ENCODE measurements at places on chromosomes 6 and 20. TPM values are rescaled to one million over a fixed set of nuclear protein-coding genes. Genes with fewer than 3 reads are reported as not detected.

DNA sequence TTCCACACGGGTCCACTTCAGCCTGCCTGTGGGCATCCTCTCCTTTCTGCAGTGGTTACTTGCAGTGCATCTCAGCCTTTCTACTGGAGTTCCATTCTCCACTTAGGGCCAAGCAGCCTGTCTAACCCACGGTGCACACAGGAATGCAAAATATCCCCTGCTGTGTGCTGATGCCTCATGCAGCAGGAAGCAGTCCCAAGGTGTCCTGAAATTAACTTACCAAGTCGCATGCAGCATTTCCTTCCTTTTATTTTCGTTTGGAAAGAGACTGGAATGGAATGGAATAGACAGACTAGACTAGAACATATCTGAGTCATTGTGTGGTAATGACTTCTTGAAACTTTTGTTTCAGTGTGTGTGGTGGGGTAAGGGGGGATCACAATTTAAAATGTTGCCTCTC lies 25.9 kb upstream of the FOXQ1 start:
- peaks cover 10% of the 10 kb centered on the region for H3K36me3 ChIP-seq
- peaks cover 25% of the 10 kb centered on the region for H3K4me1 ChIP-seq
- no peak for DNase-seq
- no peaks in the 10 kb centered on the region for H3K27me3 ChIP-seq

GRCh38 chr20:34798328-34798727 lies 27.1 kb downstream of the NCOA6 start:
- no peak overlapping the region for H3K27ac ChIP-seq
- no peak for DNase-seq
- H3K27me3 ChIP-seq: no peaks in the 10 kb centered on the region
- no peak overlapping the region for H3K4me3 ChIP-seq
- H3K4me1 ChIP-seq: no peaks in the 10 kb centered on the region

DNA sequence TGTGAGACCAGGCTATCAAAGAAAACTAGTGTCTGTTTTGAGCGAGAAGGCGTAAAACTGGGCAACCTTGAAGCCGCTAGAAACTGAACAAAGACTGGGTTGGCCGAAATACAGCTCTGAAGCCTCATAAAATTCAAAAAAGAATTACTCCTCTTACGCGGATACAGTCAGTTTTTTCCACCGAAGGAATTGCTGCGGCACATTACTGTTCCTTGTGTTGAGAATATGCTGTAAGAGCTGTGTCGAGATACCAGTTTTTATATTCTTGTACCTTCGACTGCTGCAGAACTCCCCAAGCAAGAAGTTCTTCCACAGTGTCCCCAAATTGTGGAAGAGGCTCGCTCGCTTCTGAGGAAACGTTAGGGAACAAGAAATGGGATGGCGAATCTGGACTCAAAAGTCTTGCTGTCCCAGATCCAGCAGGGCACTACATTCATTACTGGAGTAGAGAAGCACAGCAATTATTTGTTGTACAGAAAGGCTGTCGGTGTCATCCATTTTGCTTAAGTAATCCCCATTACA lies 523 bp upstream of the COX7A2 start:
- peaks cover 49% of the 10 kb centered on the region for H3K36me3 ChIP-seq
- H3K4me1 ChIP-seq: peaks cover 8% of the 10 kb centered on the region
- H3K27me3 ChIP-seq: no peaks in the 10 kb centered on the region
- no peak for DNase-seq
- peak overlapping the region; percentile 92 for H3K27ac ChIP-seq

GRCh38 chr20:58994390-58995159 lies 12.5 kb downstream of the CTSZ start:
- H3K4me3 ChIP-seq: no peak overlapping the region
- peaks cover 17% of the 10 kb centered on the region for H3K4me1 ChIP-seq
- no peak overlapping the region for H3K27ac ChIP-seq
- no peak for DNase-seq

DNA sequence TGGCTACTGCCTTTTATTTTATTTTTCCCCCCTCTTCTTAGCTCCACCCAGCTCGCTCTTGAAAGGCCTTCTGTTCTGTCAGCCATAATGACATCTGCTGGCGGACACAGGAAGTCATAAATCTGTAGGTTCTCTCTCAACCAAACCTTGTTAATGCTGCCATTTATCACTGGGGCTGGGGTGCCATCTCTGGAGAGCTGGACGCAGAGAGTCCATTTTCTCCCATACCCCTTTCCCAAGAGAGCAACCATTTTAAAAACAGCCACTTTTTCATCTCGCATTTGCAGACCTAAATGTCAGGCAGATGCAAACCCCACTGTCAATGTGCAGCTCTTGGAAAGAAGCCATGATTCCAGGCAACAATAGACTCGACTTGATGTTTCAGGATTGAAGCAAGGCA lies 13.0 kb upstream of the TSHZ2 start:
- no peaks in the 10 kb centered on the region for H3K36me3 ChIP-seq
- H3K27ac ChIP-seq: no peak overlapping the region
- peaks cover 27% of the 10 kb centered on the region for H3K27me3 ChIP-seq
- H3K4me1 ChIP-seq: no peaks in the 10 kb centered on the region

TP53TG5 gene
- total RNA-seq: 0.52 TPM

GRCh38 chr6:161549977-161550655 lies 276.3 kb upstream of the AGPAT4 start:
- H3K27ac ChIP-seq: peak overlapping the region; percentile 18
- no peak overlapping the region for H3K4me3 ChIP-seq
- H3K36me3 ChIP-seq: no peaks in the 10 kb centered on the region
- H3K4me1 ChIP-seq: peaks cover 14% of the 10 kb centered on the region
- H3K27me3 ChIP-seq: no peaks in the 10 kb centered on the region
- peak; percentile 59 for DNase-seq

DNA sequence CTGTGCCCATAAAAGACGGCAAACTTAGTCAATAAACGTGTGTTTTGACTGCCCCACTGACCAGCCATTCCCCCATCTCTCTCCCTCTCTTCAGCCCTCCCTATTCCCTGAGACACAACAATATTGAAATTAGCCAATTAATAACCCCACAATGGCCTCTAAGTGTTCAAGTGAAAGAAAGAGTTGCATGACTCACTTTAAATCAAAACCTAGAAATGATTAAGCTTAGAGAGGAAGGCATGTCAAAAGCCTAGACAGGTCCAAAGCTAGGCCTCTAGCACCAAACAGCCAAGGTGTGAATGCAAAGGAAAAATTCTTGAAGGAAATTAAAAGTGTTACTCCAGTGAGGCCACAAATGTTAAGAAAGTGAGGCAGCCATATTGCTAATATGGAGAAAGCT lies 261.6 kb upstream of the TBX18 start:
- peaks cover 7% of the 10 kb centered on the region for H3K4me1 ChIP-seq
- no peaks in the 10 kb centered on the region for H3K36me3 ChIP-seq
- DNase-seq: no peak
- H3K4me3 ChIP-seq: no peak overlapping the region
- H3K27me3 ChIP-seq: no peaks in the 10 kb centered on the region

- peak overlapping the region; percentile 77 for H3K27ac ChIP-seq
- no peak overlapping the region for H3K4me3 ChIP-seq
- peaks cover 14% of the 10 kb centered on the region for H3K4me1 ChIP-seq
- H3K36me3 ChIP-seq: peaks cover 6% of the 10 kb centered on the region
- peak; percentile 79 for DNase-seq
These were observed 285.4 kb downstream of the THBS2 start for GRCh38 chr6:168968228-168968627.

DNA sequence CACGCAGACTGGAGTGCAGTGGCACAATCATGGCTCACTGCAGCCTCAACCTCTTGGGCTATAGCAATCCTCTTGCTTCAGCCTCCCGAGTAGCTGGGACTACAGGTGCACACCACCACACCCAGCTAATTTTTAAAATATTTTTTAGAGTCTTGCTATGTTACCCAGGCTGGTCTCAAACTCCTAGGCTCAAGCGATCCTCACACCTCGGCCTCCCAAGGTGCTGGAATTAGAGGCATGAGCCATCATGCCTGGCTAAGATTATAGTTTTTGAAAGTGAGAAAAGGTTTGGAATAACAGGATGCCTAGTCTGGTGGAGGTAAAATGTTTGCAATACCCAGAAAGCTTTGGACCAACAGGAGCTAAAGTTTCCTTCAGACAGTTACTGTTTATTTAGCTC lies 23.4 kb downstream of the GCM1 start:
- DNase-seq: no peak
- no peak overlapping the region for H3K27ac ChIP-seq
- H3K4me1 ChIP-seq: peaks cover 54% of the 10 kb centered on the region
- no peak overlapping the region for H3K4me3 ChIP-seq
- no peaks in the 10 kb centered on the region for H3K36me3 ChIP-seq

GRCh38 chr20:53592992-53593465 lies 610 bp downstream of the ZNF217 start:
- peak overlapping the region; percentile 69 for H3K4me3 ChIP-seq
- H3K36me3 ChIP-seq: peaks cover 90% of the 10 kb centered on the region
- H3K27me3 ChIP-seq: no peaks in the 10 kb centered on the region
- H3K27ac ChIP-seq: peak overlapping the region; percentile 86
- H3K4me1 ChIP-seq: peaks cover 64% of the 10 kb centered on the region

TSPO2 gene
- total RNA-seq: not detected

GRCh38 chr6:136607932-136608772 lies 57.9 kb upstream of the MAP7 start:
- H3K4me3 ChIP-seq: peak overlapping the region; percentile 42
- peak overlapping the region; percentile 82 for H3K27ac ChIP-seq
- H3K4me1 ChIP-seq: peaks cover 37% of the 10 kb centered on the region
- no peaks in the 10 kb centered on the region for H3K27me3 ChIP-seq
- DNase-seq: peak; percentile 81

DNA sequence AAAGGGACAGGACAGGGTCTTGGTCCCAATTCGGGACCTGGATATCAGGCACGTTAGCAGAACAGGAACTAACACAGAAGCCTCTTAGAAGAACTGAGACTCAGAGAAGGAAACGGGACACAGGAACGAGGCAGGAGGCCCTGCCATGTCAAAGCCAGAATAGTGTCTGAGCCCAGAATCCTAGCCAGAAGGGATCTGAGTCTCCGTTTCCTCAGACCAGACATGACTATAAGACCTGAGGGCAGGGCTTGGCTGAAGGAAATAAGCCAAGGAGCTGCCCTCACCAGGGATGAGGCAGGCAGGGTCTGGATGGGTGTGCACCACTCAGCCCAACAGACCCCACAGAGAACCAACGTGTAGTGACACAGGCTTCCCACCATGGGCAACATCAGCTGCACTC lies 40.3 kb downstream of the TRERF1 start:
- DNase-seq: no peak
- no peaks in the 10 kb centered on the region for H3K36me3 ChIP-seq
- H3K4me1 ChIP-seq: peaks cover 11% of the 10 kb centered on the region
- no peak overlapping the region for H3K27ac ChIP-seq
- no peaks in the 10 kb centered on the region for H3K27me3 ChIP-seq

- H3K27me3 ChIP-seq: no peaks in the 10 kb centered on the region
- H3K27ac ChIP-seq: no peak overlapping the region
- H3K36me3 ChIP-seq: peaks cover 29% of the 10 kb centered on the region
- no peak overlapping the region for H3K4me3 ChIP-seq
- no peak for DNase-seq
These were observed 11.3 kb downstream of the CNPY3 start for GRCh38 chr6:42940493-42941045.

DNA sequence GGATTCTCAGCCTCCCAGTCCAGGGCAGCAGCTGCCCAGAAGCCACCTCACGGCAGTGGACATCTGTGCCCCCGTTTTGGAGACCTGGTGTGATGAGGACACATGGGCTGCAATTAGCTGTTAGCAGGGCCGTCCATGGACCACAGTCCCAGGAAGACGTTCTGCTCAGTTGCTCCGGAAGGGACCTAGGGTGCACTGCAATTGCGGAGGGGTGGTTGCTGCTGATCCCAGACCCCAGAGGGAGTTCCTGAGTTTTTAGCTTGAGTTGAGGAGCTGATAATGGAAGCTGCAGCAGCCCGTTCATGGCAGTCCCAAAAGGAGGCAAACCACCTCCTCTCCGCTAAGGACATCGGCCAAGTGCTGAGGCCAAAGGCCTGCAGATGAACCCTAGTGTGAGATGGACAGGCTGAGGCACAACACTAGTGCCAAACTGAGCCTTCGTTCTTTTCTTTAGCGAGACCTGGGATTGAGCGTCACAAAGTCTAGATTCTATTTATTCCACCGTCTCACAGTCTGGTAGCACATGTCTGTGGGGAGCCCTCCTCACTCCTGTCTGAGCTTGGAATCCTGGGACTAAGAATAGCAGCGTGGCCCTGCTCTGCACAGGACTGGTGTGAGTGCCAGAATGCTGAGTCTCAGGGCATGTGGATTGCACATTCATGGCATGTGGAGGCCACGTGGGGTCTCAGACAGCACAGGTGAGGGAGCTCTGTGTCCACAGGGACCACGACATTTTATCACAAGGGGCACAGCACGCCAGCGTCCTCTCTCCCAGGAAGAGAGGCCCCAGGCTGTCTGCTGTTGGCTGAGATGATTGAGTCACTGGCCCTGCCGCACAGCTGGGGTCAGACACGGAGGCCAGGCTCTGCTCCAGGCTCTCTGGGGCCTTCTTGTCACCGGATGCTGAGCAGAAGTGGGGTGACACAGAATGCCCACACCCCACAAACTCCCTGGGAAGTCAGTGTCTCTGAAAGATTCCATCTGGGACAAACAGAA lies 113.4 kb downstream of the PSMB1 start:
- peaks cover 9% of the 10 kb centered on the region for H3K27me3 ChIP-seq
- no peak for DNase-seq
- peaks cover 5% of the 10 kb centered on the region for H3K36me3 ChIP-seq
- no peaks in the 10 kb centered on the region for H3K4me1 ChIP-seq
- H3K4me3 ChIP-seq: no peak overlapping the region

DNA sequence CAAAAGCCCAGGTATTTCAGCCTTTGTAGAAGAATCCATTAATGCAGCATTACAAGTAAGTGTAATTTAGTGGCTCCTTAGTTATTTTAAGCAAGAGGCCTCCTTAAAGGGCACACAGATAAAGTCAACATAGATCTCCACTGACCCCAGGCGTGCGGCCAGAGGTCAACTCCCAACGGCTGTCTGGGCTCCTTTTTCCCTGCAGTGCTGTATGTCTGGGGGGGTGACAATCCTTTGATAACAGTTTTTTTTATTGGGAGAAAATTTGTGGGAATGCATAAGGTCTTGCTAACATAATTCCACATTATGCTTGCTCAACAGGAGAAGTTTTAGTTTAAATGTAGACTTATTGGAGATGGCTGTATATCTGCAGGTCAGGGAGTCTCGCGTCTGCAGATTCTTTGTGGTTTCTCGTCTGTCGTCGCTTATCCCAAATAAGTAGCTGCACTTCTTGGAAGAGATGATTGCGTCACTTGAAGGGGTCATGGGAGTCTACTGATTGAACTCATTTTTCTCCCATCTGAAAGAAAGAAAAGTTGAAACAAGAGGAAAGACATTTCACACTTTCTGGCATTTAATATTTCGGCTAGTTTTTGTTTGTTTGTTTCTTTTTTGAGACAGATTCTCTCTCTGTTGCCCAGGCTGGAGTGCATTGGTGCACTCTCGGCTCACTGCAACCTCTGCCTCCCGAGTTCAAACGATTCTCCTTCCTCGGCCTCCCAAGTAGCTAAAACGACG lies 151.7 kb upstream of the AKAP12 start:
- H3K4me3 ChIP-seq: no peak overlapping the region
- peaks cover 15% of the 10 kb centered on the region for H3K36me3 ChIP-seq
- no peaks in the 10 kb centered on the region for H3K27me3 ChIP-seq

GRCh38 chr6:104837158-104837557 lies 22.6 kb downstream of the HACE1 start:
- H3K4me3 ChIP-seq: no peak overlapping the region
- H3K4me1 ChIP-seq: no peaks in the 10 kb centered on the region
- no peak for DNase-seq
- no peaks in the 10 kb centered on the region for H3K27me3 ChIP-seq
- H3K27ac ChIP-seq: no peak overlapping the region

GRCh38 chr6:105346052-105346451 lies 56.8 kb downstream of the PREP start:
- H3K4me1 ChIP-seq: peaks cover 14% of the 10 kb centered on the region
- no peaks in the 10 kb centered on the region for H3K27me3 ChIP-seq
- no peak for DNase-seq
- H3K27ac ChIP-seq: peak overlapping the region; percentile 84

Measured in Calu3 (cell line).